ENCODE measurements at places on chromosomes 5 and 9.

DNA sequence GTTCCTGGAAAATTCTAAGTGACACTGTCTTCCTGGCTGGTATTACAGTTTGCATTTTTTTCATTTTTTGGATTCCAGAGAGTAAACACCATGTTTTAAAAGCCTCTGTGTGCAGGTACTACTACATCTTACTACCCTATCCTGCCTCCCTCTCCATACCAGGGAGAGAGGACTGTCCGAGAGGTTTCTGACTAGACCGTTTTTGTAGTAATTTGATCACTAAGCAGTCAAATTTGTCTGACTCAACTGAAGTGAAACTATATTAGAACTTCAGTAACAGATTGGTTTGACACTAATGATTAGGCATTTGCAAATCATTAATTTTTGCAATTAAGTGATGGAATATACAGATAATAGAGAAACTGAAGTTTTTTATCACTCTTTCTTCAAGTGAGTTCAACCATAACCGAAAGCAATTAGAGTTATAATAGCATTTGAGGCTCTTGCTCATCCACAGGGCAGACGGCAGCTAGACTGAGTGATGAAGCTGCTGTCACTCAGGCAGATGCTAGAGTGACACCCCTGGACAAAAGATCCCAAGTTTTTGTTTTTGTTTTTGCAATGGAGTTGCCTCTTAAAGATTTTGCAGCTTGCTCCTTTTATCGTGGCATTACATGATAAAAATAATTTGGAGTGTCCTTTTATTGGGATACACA lies 44.3 kb downstream of the SMARCA2 start:
- DNase-seq, result no peak

DNA sequence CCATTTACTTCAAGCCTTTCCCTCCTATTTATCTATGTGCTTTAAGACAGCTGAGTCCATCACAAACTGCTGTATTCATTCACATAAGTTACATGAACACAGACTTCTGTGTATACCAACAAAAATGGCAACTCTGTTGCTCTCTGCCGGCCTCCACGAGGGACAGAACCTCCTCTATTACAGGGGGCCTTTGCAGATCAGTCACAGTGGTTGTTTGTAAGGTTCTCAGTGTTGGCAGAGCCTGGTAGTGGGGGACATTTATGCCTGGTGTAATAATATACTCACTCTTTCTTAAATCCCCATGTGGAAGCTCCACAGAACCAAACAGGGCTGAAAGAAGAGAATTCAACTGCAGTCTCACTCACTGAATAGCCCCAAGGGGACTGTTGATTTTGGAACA lies 76.5 kb downstream of the SLC1A1 start:
- DNase-seq, result no peak

GRCh38 chr9:114274217-114274616 lies 48.7 kb upstream of the ORM1 start:
- no peak for DNase-seq

- no peak for DNase-seq
These were observed 168.4 kb downstream of the TTLL11 start for GRCh38 chr9:121924700-121925099.

- DNase-seq, result peak; percentile 64
These were observed 663 bp upstream of the SMIM27 start for GRCh38 chr9:32551276-32552051.

- no peak for DNase-seq
These were observed 9.9 kb downstream of the PRDM6 start for GRCh38 chr5:123098767-123099513.
